ENCODE measurements at places on chromosomes 16 and 17.

DNA sequence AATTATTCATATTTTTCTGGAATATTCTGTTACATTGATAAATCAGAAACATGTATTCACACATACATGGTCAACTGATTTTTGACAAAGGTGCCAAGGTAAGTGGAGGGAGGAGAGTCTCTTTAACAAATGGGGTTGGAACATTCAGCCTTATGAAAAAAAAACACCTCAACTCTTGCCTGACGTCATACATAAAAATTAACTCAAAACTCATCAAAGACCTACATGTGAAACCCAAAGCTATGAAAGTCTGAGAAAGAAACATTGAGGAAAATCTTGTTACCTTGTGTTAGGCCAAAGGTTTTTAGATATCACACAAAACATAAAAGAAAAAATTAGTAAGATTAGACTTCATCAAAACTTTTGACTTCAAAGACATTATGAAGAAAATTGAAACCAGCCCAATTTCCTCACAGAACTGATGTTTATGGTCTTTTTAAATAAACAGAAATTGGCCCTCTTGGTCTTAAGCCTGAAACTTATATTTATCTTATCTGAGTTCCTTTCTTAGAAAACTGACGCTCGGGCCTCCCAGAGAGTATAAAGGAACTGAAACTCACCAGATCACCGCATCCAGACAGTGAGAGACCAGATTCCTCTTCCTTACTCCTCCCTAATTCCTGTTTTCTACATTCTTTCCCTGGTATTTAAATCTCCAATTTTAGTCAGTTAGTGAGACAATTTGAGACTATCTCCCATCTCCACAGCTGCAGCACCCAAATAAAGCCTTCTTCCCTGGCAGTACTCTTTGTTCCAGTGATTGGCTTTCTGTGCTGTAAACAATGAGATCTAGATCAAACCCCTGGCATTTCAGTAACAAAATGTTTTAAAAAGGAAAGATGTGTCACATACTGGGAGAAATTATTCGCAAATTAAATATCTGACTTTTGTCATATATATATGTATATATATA, 4.0 kb downstream of the HYDIN start:
- no peak for DNase-seq

GRCh38 chr16:78815713-78816112, 716.3 kb downstream of the WWOX start:
- DNase-seq, result no peak

- DNase-seq, result no peak
These were observed 1.1 kb downstream of the ACSF2 start for GRCh38 chr17:50426814-50427787.

GRCh38 chr16:62738666-62739460, 702.6 kb upstream of the CDH8 start:
- no peak for DNase-seq

- no peak for DNase-seq
These were observed 18.6 kb downstream of the C1QTNF1 start for GRCh38 chr17:79042421-79043190.

DNA sequence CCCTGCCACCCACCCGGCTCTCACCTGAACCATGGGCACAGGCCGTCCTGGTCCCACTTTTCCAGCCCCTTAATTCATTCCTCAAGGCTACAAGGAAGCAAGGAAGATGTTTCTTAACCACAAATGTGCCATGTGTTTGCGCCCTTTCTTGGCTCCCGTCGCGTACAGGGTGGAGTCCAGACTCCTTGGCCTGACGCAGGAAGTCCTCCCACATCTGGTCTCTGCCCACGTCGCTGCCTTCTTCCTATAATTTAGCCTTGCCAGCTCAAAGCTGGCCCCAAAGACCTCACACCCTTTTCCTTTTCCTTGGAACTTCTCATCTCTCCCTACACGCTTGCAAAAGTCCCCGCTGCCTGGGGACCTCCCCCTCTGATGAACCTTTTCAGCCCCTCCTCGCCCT, 38.8 kb upstream of the BHLHA9 start:
- DNase-seq, result no peak

GRCh38 chr16:73177729-73178295, 129.9 kb upstream of the ZFHX3 start:
- no peak for DNase-seq

GRCh38 chr16:31696968-31697743, 169.5 kb downstream of the AHSP start:
- DNase-seq, result no peak

GRCh38 chr16:81349608-81350305, 35.0 kb downstream of the GAN start:
- no peak for DNase-seq

DNA sequence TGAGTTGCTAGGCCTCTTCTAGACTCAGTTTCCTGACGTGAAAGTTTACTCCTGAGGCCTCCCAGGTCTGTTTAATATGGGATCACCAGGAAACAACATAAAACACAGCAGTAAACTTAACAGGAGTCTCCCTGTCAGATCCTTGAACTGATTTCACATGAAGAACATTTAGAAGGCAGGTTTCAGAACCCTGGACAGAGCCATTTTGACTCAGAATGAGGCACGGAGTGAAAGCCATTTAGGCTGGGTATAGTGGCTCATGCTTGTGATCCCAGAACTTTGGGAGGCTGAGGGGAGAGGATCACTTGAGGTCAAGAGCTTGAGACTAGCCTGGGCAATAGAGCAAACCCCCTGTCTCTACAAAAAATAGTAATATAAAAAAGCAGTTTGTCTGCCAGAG, 289.1 kb downstream of the CA10 start:
- no peak for DNase-seq

DNA sequence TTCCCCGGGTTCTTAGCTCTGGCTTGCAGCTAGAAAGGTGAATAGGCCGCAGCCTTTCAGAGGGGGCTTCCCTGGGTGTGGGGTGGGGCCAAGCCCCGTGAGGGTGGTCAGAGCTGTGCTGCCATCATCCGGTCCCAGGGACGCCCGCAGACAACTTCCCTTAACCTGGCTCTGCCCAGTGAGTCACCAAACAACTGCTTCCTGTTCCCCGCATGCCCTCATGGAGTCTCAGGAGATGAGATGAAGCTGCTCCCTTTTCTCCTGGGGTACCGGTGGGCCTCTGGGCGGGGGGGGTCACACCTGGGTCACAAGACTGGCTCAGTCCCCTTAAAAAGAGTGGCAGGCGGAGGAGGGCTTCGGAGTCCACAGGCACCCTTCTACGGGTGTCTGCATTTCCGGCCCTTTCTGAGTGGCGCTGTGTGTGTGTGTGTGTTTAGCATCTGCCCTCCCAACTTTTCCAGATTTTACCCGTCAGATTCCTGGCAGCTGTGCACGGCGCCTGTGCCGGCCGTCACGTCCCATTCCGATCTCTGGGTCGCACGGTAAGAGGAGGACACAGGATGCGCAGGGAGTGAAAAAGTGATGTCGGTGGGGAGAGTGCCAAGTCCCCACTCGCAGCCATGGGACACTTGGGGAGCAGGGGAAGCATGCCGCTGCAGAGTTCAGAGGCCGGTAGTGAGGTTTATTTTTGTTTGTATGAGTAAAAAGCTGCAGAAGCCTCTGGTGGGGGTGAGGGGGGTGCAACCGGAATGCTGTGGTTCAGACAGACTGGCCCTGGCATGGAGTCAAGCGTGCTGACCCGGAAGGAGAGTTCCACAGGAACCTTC, 16.8 kb downstream of the HIC1 start:
- DNase-seq, result no peak

All from cortex of kidney (tissue), 1 donor.